ENCODE measurements at places on chromosomes 12 and 14.

- no peak for DNase-seq
Measured at GRCh38 chr12:58656254-58657009, 263.9 kb downstream of the LRIG3 start.

- DNase-seq = no peak
Measured at GRCh38 chr14:93832665-93833064, 44.4 kb upstream of the PRIMA1 start.

DNA sequence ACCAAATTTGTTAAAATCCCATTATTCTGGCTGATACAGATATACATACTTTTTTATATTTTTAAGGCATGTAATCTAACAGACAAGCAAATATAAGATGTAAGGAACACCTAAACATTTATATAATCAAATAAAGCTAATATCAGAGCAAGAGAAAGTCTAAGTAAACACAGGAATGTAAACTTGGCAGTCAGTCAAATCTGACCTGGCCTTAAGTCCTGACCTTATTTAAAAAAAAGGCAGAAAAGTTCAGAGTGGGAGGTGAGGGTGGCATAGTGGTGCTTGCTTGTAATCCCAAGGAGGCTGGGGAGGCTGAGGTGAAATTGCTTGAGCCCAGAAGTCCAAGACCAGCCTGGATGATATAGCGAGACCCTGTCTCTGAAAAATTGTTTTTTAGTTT, 152.6 kb downstream of the DERA start:
- DNase-seq = no peak

- no peak for DNase-seq
Measured at GRCh38 chr12:38544330-38545066, 227.9 kb downstream of the ALG10B start.

DNA sequence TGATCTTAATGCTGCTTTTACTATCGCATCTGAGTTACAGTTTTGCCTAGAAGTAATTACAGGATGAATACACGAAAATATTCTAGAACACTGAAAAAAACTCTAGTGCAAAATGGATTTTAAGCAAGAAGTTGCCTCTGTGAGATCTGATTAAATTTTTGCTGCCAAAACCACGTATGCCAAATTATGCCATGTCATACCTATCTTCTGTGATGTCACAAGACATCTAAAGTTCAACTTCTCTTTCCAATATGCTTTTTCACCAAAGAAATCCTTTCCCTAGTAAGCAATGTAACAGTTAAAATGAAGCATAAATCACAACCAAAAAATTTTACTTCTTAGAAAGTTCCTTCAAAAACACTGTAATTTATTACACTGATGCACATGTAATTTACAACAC, 39.6 kb downstream of the HECTD4 start:
- no peak for DNase-seq

- no peak for DNase-seq
Measured at GRCh38 chr12:54565310-54565985, 16.0 kb downstream of the PDE1B start.

Data from left colon (tissue), 2 donors.